CD4-positive, alpha-beta T cell treated with Interleukin-4 for 4 hours (primary cell): ENCODE measurements at places on chromosomes 1 and 21.
A peak's percentile ranks its signal among the peaks of the same experiment; 100 is the strongest.

DNA sequence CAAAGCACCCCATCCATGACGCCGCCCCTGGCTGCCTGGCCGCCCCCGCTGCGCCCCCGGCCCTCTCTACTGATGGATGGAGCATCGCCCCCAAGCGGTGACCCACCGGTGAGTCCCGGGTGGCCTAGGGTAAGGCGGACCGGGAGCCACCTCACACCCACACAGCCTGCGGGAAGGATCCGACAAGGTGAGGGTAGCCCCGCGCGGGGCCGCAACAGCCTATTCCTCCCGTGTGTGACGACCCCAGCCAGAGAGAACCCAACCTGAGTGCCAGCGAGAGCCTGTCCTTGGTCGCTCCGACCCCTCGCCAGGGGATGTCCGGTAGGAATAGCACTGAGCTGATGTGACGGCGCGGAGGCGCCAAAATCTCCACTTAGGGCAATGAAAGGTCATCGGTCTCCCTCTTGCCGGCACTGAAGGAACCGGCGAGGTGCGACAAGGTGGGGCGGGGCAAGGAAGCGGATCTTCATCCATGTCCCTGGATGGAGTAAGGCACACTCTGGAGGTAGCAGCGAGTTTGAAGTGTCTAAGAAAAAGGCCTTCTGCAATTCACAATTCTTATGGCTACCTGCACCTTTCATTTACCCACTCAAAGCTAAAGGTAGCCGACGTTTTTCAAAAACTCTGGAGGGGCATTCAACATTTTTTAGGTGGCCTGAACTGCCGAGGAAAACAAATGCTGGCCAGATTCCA is 19.7 kb upstream of the CHIA start:
- no peak for DNase-seq

- DNase-seq, result no peak
Measured at GRCh38 chr1:201487742-201488141, 18.8 kb upstream of the PHLDA3 start.

DNA sequence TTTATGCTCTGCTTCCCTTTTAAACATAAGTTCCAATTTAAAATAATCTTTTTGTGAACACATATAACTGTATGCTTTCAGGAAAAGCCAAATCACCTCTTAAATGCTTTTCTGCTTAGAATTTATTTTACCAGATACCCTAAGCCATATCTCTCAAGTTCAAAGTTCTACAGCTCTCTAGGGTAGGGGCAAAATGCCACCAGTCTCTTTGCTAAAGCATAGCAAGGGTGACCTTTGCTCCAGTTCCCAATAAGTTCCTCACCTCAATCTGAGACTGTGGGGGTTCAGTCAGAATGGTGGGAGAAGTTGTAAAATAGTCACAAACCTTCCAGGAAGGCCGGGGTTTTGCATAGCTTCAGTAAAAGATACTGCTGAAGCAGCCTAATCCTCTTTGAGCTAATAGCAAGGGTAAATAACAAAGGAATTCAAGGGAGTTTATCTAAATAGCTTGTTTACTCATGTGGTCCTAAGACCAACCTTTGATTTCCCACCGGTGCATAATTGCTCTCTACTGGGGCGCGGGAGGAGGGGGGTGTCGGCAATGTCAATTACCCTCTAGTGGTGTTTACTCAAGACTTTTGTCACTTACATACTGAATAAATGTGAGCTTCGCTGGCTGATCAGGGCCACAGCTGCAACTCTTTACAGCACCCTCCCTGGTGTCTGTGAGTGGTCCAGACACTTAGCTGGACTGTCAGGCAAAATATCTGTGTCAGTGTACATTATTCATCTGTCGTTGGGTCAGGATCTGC is 1376.2 kb downstream of the NCAM2 start:
- DNase-seq, result no peak

GRCh38 chr1:202172015-202172355 is 11.6 kb upstream of the PTPN7 start:
- no peak for DNase-seq

DNA sequence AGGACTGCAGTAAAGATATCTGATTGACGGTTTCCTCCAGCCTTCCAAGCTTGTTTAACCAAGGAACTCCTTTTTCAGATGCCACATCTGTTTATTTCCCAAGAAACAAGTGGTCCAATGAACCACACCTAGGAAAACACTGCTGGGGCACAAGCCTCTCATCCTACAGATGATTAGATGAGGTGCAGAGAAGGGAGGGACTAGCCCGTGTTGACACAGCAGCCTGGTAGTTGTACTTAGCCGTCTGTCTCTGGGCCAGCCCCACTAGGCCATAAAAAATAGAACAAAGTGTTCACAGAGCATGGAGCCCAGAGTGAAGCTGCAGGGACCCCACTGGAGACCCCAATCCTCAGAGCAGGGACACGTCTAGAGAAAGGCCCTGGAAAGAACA is 32.1 kb downstream of the LRP8 start:
- no peak for DNase-seq

DNA sequence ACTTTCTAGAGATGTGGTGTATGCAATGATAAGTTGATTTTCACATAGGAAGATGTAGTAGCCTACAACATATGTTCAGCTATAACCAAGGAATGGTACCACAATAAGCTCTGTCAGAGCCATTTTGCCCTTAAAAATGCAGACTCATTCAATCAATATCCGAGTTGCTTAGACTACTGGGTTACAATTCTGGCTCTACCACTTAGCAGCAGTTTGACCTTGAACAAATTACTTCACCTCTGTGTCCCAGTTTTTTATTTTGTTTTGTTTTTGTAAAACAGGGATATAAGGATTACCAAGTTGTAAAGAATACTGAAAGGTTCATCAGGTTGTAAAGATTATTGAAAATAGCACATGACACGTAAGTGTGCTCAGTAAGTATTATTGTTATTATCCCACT is 9.3 kb downstream of the EPS15 start:
- DNase-seq, result no peak

DNA sequence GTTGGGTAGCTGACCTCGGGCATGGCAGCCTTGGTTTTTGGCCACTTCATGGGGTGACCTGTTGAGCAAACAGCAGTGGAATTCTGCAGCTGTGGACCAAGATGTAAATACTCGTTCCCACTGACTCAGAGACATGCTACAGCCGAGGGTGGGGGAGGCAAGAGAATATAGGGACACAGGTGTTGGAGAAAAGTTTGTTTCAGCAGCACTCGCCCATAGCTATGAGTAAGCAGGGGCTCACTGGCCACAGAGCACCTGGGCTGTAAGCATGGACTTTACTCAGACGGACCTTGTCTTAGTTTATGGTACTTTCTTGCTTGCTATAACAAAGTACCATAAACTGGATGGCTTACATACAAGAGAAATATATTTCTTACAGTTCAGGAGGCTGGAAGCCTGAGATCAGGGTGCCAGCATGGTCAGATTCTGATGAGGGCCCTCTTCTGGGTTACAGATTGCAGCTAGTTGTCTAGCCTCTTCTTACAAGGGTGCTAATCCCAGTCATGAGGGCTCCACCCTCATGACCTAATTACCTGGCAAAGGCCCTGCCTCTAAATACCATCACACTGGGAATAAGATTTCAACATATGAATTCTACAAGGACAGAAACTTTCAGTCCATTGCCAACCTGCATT is 437.2 kb upstream of the DAB1 start:
- DNase-seq, result no peak

DNA sequence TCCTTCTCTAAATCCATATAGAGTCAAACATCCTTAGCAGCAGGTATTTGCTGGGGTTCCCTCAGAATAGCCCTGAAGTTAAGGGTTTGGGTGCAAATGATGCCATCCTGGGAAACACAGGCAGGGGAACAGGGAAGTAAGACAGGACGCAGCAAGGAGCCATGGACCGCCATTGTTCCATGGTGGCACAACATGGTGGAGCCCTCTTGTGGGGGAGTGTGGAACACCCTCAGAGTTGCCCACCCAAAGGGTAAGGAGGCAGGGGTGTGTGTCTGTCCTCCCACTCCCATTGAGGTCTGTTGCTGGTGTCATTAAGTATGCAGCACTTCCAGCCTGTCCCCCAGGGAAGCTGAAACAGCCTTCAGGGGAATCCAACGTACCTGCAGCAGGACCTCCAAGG is 20.4 kb upstream of the RCAN1 start:
- DNase-seq, result no peak

- DNase-seq, result no peak
Measured at GRCh38 chr1:182622901-182623528, 18.8 kb upstream of the RGS16 start.

GRCh38 chr1:236176337-236177336 is 34.3 kb downstream of the GPR137B start:
- DNase-seq, result no peak

DNA sequence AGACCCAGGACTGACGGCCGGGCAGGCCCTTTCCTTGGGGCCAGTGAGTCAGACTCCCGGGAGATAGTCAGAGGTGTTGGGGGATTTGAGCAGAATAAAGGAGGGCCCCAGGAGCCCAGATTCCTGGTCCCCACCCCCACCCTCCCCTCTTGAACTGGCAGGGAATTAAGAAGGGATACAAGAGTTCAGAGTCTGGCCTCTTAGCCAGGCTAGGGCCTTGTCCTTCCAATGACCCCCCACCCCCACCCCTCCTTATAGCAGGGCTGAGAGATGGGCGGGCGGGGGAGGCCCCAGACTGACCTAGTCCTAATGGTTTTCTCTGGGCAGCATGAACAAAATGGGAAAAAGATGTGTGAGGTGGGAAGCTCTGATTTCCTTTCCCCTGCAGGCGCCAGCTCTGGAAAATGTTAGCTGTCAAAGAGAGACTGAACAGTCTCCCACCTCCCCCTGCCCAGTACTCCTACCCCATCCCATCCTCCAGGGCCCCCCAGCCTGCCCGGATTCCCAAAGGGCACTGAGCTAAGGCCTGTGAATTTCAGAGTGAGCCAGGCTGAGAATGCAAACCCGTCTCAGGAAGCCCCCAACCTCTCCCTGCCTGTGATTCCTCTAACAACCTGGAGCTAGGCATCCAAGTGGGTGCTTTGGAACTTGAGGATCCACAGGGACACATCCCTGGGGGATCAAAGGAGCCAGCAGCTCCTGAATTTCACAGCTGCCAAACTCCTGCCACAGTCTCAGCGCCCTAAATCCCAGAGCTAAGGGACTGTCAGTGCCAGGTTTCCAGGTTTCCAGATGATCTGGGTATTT is 5.8 kb upstream of the CRABP2 start:
- DNase-seq, result no peak

DNA sequence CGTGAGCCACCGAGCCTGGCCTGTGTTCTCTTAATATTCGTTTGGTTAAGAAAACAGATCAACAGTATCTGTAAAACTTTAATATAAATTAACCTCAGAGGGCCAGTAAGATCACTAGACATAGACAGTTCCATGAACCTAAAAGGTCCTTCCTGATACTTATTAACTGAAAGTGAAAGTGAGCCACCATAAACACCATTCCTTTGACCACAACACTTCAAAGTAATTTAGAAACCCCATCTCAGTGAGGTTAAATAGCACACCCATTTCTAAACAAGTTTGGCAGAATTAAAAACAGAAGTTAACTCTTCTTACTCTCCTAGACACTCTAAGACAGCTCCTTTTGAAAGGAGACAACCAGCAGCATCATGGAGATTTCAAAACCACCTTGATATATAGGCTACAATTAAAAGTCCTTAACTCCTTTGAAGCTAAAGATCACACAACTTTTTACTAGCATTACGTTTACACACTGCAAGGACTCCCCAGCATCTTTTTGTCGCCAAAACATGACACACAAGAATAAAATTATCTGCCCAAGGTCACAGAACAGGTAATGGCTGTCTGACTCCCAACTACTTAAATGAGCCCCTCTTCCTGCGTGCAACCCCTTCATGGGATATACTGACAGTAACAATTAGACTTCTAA is 2.2 kb downstream of the RNF19B start:
- DNase-seq, result peak; percentile 73

DNA sequence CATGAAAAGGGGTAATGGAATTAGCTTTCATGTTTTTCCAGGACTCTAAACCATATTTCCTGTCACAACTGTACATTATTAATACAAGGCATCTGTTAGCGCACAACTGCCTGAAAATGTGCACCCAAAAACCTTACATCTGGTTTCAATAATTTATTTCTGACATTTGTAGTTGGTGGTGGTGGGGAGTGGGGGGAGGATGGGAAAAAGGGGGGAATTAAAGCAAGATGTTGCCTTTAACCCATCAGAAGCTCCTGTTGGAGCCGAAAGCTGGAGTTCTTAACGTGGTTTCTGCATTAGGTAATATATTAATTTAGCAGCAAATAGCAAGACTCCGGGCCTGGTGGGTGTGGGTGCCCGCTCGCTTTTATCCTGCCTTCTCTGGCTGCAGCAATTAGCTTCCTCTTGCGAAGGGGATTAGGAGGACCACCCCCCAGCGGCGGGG is 36.9 kb upstream of the HHAT start:
- DNase-seq, result no peak

- no peak for DNase-seq
Measured at GRCh38 chr1:186330758-186331157, 44.3 kb downstream of the TPR start.

DNA sequence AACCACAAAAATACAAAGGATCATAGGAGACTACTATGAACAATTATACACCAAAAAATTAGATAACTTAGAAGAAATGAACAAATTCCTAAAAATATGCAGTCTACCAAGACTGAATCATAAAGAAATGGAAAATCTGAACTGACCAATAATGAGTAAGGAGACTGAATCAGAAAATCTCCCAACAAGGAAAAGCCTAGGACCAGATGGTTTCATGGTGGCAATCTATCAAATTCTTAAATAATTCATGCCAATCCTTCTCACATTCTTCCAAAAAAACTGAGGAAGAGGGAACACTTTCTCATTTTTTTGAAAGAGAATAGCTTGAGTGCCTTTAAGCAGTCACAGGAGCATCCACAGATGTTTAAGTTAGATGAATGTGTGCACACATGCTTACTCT is 31.8 kb upstream of the DISP1 start:
- no peak for DNase-seq

GRCh38 chr1:63322944-63323864 is 837 bp downstream of the FOXD3 start:
- peak; percentile 15 for DNase-seq

DNA sequence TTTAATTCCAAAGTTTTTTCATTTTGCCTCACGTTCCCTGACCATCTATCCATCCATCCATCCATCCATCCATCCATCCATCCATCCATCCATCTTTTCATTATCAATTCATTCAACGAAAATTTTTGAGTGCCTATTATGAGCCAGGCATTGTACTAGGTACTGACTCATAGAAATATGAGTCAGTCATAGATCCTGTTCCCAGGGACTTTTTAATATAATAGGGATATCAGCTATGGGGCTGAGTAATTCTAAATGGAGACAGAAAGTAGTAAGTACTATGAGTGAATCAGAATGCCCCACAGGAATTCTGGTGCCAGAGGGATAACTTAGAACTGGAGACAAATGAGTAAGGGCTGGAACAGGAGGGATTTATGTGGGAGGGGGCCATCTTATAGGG is 49.8 kb upstream of the GNG12 start:
- DNase-seq, result no peak

- no peak for DNase-seq
Measured at GRCh38 chr1:224541072-224541790, 74.9 kb upstream of the CNIH3 start.

GRCh38 chr1:115337633-115338456 is at the start of gene NGF:
TSS of gene NGF (minus strand) at chr1:115338249. CDS start at chr1:115286795, 51,454 bp downstream.
- no peak for DNase-seq

- DNase-seq, result no peak
Measured at GRCh38 chr1:115594600-115594999, 47.2 kb upstream of the VANGL1 start.
